NCI-H2081 treated with DMSO at 0.1 percent for 48 hours (cell line): ENCODE measurements at places on chromosomes 2 and 18.

GRCh38 chr2:86790134-86790675 is 508 bp downstream of the CD8A start:
- no peak for DNase-seq

DNA sequence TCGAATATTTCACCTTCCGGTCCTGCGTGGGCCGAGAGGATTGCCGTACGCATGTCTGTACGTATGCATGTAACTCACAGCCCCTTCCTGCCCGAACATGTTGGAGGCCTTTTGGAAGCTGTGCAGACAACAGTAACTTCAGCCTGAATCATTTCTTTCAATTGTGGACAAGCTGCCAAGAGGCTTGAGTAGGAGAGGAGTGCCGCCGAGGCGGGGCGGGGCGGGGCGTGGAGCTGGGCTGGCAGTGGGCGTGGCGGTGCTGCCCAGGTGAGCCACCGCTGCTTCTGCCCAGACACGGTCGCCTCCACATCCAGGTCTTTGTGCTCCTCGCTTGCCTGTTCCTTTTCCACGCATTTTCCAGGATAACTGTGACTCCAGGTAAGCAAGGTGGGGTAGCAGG is at the start of gene SERPINB5:
TSS of gene SERPINB5 (plus strand) at position 291 of the 400 bp plus-strand sequence. CDS start 7,471 bp downstream, outside the sequence.
- DNase-seq: no peak

GRCh38 chr2:238698451-238699306 is 149.2 kb upstream of the TWIST2 start:
- no peak for DNase-seq

DNA sequence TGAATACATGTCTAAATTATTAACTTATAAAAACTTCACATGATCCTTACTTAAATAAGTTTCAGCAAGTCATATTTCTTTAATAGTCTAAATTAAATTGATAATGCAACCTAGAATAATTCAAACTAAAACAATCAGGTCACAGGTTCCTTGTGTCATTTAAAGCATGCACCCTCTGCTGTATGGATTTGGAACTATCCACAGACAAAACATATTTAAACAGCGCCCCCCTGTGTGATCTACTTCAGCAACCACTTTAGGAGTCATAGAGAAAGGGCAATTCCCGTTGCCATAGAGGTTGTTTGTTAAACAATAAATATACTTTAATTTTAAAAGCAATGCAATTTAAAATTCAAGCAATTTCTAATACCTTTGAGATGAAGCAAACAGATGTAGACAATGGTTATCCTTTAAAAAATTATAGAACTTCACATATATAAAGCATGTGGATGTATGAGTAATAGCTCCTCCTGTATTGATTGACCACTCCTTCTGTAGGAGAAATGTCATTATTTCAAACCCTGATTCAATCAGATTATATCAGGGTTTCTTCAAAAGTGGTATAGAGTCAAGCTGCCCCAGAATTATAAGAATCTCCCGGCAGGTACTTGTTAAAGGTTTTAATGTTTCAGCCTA is 21.2 kb downstream of the GRB14 start:
- peak; percentile 17 for DNase-seq

- DNase-seq: no peak
Measured at GRCh38 chr2:221518201-221518934, 53.7 kb downstream of the EPHA4 start.
